ENCODE measurements at places on chromosomes 13 and 19.

GRCh38 chr19:48169578-48169938 lies 586 bp downstream of the LIG1 start:
- DNase-seq: peak; percentile 70

DNA sequence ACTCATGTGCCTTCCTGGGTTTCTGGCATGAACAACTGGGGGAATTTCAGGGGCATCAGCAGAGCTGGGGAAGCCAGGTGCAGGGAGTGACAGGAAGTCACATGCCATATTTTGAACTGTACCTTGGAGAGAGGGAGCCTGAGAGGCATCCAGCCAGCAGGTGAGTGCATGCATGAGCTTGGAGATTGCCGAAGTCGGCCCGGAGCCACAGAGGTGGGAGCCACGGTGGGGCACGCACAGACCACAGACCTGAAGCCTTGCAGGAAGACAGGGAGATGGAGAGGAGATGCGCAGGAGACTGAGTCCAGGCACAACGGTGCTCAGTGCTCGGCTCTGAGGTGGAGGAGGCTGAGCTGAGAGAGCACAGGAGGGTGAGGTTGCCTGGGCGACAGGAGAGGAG lies 55.1 kb downstream of the CDADC1 start:
- no peak for DNase-seq

GRCh38 chr19:29644210-29644609 lies 21.1 kb upstream of the PLEKHF1 start:
- DNase-seq: no peak

GRCh38 chr19:6458695-6459261 lies 814 bp downstream of the SLC25A23 start:
- no peak for DNase-seq

DNA sequence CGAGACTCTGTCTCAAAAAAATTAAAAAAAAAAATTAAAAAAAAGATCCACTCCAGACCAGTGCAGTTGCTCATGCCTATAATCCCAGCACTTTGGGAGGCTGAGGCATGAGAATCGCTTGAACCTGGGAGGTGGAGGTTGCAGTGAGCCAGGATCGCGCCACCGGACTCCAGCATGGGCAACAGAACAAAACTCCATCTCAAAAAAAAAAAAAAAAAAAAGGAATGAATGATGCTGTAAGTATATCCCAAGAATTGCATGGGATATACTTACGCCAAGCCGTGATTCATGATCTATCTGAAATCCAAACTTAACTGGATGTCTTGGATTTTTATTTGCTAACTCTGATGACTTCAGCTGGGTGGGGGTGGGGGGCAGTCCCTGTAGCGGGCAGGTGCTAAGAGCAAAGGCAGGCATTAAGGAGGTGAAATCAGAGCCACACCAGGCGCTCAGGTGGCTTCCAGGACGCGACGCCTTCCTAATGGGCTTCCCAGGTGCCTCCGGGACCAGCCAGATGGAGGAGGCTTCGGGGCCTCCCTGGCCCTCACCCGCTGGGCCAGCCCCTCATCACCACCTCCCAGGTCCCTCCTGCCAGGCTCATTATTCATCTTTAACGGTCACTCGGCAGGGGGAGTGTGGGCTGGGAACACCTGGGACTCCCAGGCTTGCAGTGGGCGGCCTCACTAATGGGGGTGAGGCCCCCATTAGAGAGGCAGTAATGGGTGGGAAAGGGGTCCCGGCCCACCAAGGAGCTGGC lies 11.4 kb upstream of the FUT5 start:
- no peak for DNase-seq

GRCh38 chr19:19342086-19343015 lies 21.7 kb downstream of the MAU2 start:
- DNase-seq: peak; percentile 54

DNA sequence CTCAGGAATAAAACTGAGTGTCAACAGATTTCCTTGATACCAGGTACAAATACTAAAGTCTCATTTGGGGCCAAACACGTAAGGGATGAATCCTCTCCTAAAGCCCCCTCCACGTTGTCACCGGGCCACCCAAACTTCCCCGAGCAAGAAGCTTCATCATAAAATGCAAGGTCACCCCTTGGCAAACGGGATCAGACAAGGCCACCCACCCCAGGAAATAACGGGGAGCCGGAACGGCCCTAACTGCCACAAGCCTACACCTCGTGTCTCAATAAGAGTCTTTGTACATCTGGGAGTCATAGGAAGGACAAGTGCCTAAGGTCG lies 717 bp downstream of the EEF2 start:
- no peak for DNase-seq

DNA sequence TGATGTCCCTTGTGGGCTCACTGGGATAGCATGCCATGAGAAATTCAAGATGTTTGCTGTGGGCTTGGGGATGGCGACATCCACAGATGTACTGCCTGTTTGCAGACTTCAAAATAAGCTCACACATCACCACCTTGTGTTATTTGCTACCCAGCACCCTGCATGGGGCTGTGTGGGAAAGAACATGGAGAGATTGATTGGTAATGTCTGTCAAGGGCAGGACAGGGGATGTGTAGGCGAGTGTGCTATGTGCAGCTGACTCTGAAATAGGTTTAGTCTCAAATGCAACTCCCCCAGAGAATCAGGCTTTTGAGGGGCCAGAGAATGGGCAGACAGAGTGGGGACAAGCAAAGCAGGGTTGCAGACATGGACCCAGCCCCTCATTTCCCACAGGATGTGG lies 24.7 kb downstream of the PNPLA6 start:
- DNase-seq: no peak

DNA sequence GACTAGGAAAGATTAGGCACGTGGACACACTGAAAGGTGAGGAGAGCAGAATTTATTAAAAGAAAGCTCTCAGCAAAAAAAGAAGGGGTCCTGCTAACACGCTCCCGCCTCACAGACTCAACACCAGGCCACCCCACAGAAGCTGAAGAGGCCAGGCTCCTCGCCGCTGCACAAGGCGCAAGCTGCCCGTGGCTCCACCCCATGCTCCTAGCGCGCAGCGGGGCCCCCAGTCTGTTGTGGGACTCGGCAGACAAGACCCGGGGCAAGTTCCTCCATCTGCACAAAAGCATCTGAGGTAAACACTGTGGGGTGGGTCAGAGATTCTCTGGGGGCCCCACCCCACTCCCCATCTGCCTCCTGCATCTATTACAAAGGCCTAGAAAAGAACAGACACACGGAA lies 1462.4 kb downstream of the EFNB2 start:
- no peak for DNase-seq

- DNase-seq: peak; percentile 74
Measured at GRCh38 chr13:53126841-53127245, 98.2 kb downstream of the OLFM4 start.

- DNase-seq: no peak
Measured at GRCh38 chr19:46422344-46422743, 6.4 kb downstream of the PNMA8C start.

DNA sequence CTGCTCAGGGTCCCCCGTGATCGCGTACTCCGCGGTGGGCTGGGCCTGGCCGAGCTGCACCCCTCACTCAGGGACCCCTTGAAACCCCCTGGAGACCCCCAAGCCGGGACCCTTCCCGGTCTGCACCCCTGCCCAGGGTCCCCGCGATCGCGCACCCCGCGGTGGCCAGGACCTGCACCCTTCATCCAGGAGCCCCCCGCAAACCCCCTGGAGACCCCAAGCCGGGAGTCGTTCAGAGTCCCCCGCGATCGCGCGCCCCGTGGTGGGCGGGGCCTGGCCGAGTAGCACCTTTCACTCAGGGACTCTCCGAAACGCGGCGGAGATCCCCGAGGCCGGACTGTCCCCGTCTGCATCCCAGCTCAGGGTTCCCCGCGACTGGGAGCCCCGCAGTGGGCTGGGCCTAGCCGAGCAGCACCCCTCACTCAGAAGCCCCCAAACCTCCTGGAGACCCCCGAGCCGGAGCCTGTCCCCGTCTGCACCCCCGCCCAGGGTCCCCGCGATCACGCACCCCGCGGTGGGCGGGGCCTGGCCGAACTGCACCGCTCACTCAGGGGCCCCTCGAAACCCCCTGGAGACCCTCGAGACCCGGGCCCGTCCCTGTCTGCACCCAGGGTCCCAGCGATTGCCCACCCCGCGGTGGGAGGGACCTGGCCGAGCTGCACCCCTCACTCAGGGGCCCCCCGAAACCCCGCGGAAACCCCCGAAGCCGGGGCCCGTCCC lies 748 bp downstream of the LMNB2 start:
- peak; percentile 34 for DNase-seq

DNA sequence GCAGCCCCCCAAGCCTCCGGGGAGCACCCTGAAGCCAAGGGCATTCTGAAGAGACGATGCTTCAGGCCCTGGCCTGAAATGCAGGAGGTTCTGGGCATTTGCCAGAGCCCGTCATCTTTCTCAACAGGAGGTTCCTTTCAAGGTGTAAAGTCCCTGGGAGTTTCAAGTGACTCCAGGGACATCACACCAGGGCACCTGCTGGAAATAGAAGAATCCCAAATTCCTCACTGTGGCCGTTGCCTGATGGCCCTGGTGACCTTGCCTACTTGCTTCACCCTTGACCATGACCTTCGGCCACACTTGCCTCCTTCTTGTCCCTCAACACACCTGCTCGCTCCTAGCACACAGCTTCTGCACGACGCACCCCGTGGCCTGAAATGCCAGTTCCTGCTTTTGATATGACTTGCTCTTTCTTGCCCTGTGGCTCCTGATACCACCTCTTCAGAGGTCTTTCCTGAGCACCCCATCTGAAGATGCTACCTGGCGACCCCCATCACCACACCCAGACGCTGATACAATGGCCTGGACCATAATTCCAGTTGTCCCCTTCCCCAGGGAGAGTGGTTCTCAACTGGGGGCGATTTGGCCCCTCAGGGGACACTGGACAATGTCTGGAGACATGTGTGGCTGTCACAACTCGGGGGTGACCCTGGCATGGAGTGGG lies 3.5 kb downstream of the DPP9 start:
- no peak for DNase-seq

- DNase-seq: no peak
Measured at GRCh38 chr13:98175823-98176222, 1.2 kb downstream of the RNF113B start.

- DNase-seq: no peak
Measured at GRCh38 chr13:79018166-79018565, 359.2 kb upstream of the OBI1 start.

GRCh38 chr13:30722361-30722760 lies 13.0 kb upstream of the ALOX5AP start:
- no peak for DNase-seq

DNA sequence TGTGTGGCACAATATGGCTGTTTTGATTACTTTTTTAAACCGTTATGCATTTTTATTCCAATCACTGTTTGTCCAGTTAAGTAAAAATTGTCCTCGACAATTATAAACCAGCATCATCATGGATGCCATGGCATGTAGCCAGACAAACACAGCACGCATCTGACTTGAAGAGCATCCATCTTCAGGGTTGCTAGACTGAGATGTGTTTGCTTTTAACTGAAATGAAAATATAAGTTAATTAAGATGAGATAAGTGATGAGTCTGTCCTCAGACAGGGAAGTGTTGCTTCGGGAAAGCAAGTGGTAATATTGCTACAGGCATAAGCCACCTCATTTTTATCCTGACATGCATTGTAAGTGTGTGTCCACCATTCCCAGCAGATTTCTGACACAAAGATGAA lies 92.8 kb upstream of the TPP2 start:
- no peak for DNase-seq

DNA sequence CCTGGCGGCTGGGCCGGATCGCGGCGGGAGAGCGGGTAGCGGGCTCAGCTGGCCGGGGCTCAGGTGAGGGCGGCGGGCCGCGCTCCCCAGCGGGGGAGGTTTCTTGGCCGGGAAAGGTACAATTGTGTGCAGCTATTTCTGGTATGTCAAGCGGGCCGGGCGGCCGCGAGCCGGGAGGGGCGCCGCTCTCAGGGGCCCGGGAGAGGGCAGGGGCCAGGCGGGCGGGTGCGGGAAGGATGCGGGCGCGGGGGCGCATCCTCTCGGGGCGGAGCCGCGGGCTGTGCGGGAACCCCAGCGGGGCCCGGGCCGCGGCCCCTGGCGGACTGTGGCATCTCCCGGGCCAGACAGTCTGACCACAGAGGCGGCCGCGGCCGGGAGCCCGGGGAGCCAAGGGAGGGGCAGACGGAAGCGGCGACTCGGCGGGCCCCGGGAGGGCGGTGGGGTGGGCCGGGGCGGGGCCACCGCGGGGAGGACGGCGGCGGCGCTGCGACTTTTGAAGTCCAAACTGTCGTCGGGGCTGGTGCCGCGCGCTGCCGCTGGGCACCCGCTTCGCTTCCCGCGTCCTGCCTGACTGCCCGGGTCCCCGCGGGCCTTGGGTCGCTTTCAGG lies at the start of gene LMO7:
LMO7 (plus strand) TSS at position 503 of the 608 bp plus-strand sequence. CDS start 328 bp downstream, outside the sequence.
- peak; percentile 84 for DNase-seq

DNA sequence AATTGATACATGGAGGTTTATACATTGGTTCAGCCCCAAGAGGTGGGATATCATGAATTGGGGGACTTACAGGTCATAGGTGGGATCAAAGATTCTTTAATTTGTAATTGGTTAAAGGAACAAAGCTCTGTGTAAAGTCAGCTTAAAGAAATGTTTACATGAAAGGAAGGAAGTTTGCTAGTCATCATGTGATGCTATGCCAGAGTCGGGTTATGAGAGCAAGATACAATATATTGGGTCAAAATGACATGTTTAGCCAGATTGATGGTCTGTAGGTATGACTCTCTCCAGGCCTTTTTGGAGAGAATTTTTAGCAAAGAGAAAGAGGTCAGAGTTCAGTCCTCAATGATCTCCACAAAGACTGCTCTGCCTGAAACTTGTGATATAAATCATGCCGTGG lies 5.3 kb upstream of the CYSLTR2 start:
- no peak for DNase-seq

DNA sequence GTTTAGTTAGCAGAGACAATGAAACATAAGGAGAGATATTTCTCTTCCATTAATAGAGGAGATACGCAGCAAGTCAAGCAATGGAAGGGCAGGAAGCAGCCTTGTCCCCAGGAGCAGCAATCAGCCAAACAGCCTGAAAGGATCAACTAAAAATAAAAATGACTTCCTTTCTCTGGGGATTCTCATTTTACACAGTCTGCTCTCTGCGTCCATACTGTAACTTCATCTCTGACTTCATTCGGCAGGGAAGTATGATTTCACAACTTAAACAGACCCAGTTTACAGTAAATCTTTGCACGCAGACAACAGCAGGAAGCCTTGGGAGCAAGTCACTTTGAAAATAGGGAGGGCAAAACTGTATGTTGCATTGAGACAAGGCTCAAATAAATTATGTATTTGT lies 826.7 kb downstream of the DIAPH3 start:
- DNase-seq: no peak

Data from EH (cell line).